ENCODE measurements at places on chromosomes 5 and 9.
A peak's percentile ranks its signal among the peaks of the same experiment; 100 is the strongest.

DNA sequence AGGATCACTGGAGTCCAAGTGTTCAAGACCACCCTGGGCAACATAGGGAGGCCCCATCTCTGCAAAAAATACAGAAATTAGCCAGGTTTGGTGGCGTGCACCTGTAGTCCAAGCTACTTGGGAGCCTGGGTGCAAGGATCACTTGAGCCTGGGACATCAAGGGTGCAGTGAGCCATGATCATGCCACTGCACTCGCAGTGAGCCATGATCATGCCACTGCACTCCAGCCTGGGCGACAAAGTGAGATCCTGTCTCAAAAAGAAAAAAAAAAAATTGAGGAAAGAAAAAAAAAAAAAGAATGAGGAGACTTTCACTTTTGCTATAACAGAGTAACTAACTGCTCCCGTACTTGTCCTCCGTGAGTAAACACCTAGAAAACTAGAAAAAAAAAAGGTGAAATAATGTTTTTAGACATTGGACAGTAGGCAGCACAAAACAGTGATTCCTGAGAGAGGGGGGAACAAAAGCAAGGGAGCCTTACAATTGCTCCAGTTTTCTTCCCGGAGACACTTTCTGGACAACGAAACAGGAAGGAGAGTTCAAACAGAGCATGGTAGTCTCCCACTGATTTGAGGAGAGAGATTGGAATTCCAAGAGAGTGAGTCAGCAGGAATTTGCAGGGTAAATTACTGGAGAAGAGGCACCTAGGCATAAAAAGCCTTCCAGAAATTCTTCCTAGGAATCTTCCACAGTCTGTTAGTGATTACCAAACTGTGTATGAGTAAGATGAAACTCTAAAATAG, 6.9 kb upstream of the ZBTB5 start:
- H3K4me1 ChIP-seq = peaks cover 4% of the 10 kb centered on the region
- H3K36me3 ChIP-seq = no peaks in the 10 kb centered on the region
- no peak for DNase-seq

- H3K4me3 ChIP-seq = no peak overlapping the region
- peaks cover 7% of the 10 kb centered on the region for H3K4me1 ChIP-seq
- H3K27me3 ChIP-seq = no peaks in the 10 kb centered on the region
- peak overlapping the region; percentile 69 for H3K27ac ChIP-seq
- peaks cover 53% of the 10 kb centered on the region for H3K36me3 ChIP-seq
Observed at GRCh38 chr9:33104401-33104800, 27.9 kb upstream of the SMU1 start.

GRCh38 chr9:27451207-27451797, 72.8 kb upstream of the IFNK start:
- DNase-seq = no peak
- H3K36me3 ChIP-seq = peaks cover 3% of the 10 kb centered on the region
- no peak overlapping the region for H3K4me3 ChIP-seq
- H3K27me3 ChIP-seq = peaks cover 5% of the 10 kb centered on the region
- H3K4me1 ChIP-seq = no peaks in the 10 kb centered on the region

DNA sequence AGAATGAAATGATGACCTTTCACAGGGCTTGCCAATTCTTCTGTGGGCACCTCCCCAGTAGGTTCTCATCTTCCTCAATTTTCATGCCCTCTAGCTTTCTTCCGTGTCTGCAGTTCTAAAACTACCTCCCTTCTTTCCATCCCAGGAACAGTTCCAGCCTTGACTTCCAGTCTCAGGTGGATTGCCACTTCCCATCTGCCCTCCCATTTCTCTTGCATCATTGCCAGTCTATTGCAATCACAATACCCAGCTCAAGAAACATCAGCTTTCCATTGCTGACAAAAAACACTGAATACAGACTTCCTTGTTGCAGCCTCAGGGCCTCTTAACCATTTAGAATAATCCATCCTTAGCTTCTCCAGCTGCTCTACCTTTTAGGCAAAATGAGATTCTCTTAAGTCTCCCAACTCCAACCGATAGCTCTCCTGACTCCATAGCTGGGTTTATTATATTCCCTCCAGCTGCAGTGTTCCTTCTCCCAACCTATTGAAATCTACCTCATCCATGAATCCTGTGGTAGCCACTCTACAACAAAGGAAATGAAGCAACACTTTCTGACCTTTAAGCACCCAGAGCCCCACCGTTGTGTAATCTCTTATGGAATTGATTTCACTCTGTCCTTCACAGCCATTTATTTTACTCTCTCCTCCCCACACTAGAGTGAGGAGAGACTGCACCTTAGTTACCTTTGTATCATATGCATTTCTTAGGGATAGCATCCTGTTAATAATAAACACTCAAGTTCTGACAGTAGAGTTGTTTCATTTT, 75.6 kb upstream of the PCA3 start:
- H3K4me1 ChIP-seq = peaks cover 9% of the 10 kb centered on the region
- no peak for DNase-seq
- no peaks in the 10 kb centered on the region for H3K36me3 ChIP-seq
- H3K4me3 ChIP-seq = no peak overlapping the region
- no peak overlapping the region for H3K27ac ChIP-seq

DNA sequence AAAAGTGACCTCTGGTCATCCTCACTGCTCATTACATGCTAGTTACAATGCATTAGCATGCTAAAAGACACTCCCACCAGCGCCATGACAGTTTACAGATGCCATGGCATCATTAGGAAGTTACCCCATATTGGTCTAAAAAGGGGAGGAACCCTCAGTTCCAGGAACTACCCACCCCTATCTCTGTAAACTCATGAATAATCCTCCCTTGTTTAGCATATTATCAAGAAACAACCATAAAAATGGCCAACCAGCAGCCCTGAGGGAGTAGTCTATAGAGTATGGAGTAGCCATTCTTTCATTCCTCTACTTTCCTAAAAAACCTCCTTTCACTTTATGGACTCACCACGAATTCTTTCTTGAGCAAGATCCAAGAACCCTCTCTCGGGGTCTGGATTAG, 89.4 kb downstream of the ATPSCKMT start:
- no peaks in the 10 kb centered on the region for H3K4me1 ChIP-seq
- H3K36me3 ChIP-seq = no peaks in the 10 kb centered on the region
- H3K27ac ChIP-seq = no peak overlapping the region
- H3K4me3 ChIP-seq = no peak overlapping the region

DNA sequence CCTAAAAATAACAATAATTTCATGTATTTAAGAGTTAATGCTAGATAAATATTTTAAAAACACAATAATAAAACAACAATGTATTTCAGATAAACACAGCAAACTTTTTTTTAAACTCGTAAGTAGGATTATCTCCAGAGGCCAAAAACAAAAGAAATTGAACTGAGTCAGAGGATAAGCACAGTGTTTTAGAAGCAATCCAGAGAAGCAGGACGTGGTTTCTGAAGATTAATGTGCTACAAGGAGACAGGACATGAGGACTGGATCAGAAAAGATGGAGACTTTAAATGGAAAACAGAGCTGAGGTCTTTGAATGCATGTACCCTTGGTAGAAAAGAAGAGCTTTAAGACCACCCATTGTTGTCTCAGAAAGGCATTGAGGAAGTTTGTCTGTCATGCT, 491.2 kb upstream of the TLE4 start:
- H3K27me3 ChIP-seq = no peaks in the 10 kb centered on the region
- DNase-seq = no peak
- H3K4me3 ChIP-seq = no peak overlapping the region
- H3K27ac ChIP-seq = no peak overlapping the region

Measured in effector memory CD8-positive, alpha-beta T cell (primary cell).